PC-9 (cell line): ENCODE measurements at places on chromosomes 5 and 9. TPM values are rescaled to one million over a fixed set of nuclear protein-coding genes. Genes with fewer than 3 reads are reported as not detected.

DNA sequence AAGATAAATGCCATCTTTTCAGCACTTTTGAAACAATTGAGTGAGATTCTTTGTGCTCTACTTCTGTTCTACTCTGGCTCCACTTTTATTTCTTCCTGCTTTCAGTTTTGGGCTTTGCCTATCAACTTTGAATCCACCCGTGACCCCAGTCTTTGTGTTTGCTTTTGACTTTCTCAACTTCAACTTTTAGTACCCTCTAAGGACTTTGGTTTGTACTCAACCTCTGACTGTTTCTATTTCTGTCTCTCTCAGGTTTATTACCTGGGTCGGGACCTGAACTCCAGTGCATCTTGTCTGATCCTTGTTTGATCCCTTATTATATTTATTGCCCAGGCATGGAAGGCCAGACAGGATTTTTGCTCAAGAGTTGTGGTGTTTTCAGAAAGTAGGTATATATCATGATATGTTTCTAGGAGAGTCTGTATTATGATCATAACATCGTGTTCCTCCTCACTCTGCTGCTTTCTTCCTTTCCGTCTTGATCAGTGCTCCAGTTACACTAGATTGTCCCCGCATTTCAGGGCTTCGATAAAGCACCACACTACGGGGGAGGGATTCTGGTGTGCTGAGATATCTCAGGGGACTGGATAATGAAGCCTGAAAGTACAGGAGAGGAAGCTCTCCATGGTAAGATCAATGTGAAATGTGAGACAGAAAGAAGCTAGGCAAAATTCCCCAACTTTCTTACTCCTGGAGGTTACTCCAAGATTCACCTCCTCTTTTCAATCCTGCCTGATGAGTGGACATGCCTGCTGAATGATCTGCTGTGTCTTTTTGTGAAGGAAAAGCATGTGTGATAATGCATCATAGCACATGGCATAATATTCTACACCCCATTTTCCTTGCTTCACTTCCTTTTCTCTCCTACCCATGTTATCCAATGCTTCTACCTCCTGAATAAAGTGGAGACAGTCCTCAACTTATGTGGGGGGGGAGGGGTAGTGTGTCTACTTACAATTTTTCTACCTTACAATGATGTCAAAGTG lies 155.5 kb upstream of the GRIN3A start:
- no peak for DNase-seq

WDR38 gene
- not detected in 2 replicates for total RNA-seq

- no peak for DNase-seq
Measured at GRCh38 chr5:156589104-156589945, 260.8 kb upstream of the PPP1R2B start.

NPR3 gene
- 2.2 and 4.1 TPM in 2 replicates for total RNA-seq

GRCh38 chr5:144121577-144121976 lies 48.9 kb downstream of the YIPF5 start:
- no peak for DNase-seq

DNA sequence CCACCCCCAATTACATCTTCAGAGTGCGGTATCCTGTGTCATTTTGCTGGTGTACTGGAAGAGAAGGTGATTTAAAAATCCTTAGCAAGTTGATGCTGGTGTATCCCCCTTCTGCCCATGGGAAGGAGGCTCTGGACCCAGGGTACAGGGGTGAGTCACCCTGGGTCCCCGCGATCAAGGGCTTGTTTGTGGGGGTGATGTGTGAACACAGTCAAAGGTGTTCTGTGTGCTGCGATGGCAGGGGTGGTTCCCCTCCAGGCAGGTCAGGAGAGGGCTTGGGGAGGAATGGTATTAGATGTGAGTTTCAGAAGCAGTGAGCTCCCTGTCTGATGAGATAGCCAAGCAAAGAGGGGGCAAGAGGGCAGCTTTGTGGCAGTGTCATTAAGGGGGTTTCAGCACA lies 28.9 kb downstream of the OLFM1 start:
- DNase-seq: no peak

CYLC2 gene
- total RNA-seq: not detected in 2 replicates

DNA sequence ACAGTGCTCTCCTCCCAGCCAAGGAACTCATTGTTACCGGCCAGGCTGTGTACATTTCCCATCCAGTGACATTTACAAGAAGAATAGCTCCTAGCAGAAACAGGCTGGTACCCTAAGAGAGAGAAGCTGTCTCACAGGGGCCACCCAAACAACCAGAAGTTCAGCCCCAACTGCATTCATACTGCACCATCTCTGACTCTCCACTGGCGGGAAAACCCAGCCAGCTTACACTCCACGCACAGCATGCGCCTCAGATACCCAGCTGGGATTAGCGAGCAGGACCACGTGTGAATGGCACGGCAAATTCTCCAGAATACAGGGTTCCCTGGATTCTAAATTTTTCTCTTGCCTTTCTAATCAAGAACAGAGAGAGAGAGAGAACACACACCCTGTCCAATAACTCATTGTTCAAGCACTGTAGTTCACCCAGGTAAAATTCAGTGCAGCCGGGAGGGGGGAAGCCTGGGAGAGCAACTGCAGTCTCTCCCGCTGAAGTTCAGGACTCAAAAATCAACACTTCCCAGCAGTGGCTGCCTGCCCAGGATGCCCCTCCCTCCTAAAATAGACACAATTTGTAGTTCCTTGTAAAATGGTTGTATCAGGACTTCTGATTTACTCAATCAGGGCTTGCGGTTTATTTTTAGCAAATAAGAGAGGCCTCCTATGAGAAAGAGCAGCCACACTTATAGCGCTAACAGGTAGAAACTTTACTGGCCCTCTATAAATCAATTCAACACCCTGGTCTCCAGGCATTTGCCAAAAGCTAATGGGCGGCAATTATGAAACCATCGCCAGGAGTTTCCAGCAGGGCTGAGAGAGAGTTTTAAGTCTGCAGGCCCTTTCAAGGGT lies 2.2 kb downstream of the COL23A1 start:
- no peak for DNase-seq

PCYOX1L gene
- total RNA-seq: 7.4 and 8.3 TPM in 2 replicates

GRCh38 chr5:84343171-84343570 lies 41.5 kb downstream of the EDIL3 start:
- DNase-seq: no peak

GRCh38 chr5:10448754-10449360 lies 7.2 kb downstream of the ROPN1L start:
- no peak for DNase-seq

GRCh38 chr5:68060382-68060781 lies 155.2 kb upstream of the PIK3R1 start:
- no peak for DNase-seq

SLC1A3 gene
- total RNA-seq: 0.24 TPM in 1 of 2 replicates, not detected in the other

GRCh38 chr5:1769752-1770442 lies 29.7 kb downstream of the MRPL36 start:
- DNase-seq: no peak

- DNase-seq: no peak
Measured at GRCh38 chr5:39758426-39758825, 333.6 kb upstream of the DAB2 start.

DNA sequence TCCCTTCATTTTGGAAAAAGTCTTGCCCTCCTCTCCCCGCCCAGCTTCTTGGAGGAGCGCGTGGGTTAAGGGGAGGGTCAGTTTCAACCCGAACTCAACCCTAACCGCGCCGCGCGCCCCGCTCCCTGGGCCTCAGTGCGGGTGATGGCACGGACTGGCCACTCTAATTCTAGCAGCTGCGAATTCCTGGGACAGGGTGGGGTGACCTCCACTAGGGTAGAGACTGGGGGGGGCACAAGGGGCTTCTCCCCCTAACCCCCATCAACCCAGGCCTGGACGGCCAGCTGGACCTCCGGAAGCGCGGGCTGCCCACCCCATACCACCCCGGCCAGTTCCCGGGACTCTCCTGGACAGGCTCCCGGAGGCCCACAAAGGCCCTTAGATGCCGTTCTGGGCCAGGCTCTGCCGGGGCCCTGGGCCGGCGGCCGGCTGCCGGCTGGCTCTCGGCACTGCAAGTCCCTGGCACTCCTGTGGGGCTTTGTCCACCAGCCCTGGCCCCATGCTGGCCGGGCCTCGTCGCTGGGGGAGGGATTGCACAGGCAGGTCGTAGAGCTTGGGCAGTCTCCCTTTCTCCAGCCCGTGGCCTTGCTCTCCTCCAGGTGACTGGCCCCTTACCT lies 7.2 kb upstream of the PSD2 start:
- no peak for DNase-seq
